ENCODE measurements at places on chromosomes 5 and 9.
A peak's percentile ranks its signal among the peaks of the same experiment; 100 is the strongest.

- peak; percentile 74 for DNase-seq
Measured at GRCh38 chr5:17330386-17330785, 113.0 kb downstream of the BASP1 start.

DNA sequence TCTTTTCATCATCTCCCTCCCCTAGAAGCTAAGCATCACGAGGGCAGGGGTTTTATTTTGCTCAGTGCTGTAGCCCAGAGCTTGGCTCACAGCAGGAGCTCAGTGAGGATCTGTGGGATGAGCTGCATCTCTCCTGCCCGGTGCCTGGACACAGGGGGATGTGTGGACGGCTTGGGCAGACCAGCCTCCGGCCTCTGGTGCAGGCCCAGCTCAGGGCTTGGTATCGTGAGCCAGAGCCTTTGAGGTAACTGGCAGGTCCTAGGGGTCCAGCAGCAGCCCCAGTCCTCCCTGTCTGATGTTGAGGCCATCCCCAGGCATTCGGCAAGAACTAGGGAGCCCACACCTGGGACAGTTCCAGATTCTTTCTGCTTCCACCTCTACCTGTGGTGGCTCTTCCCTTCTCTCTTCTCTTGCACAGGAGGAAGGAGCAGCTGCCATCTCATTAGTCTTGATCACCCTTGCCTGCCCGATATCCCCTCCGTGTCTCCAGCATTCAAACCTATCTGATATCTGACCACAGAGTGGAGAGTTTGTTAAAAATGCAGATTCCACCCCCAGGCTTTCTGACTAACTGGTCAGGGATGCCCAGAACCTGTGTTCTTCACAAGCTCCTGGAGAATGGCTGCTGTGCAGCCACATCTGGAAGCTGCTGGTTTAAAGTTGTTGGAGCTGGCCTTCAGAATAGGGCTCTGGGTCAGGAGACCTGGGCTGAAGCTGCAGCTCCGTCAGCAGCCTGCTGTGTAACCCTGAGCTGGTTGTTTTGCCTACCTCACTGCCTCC lies 7.9 kb upstream of the SLC6A7 start:
- no peak for DNase-seq

- no peak for DNase-seq
Measured at GRCh38 chr5:1390861-1391600, 46.1 kb upstream of the CLPTM1L start.

DNA sequence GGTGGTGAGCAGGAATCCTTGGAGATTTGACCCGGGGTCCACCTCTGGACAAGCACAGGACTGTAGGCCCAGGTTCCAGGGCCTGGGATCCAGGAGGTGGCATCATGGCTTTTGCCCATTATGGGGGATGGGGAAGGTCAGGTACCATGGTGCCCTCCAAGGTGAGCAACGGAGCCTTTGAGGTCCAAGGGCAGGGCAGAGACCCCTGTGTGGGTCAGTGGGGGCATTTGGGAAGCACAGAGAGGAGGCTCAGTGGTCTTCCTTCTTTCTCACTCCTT lies 117.7 kb downstream of the RXRA start:
- DNase-seq, result no peak
